ENCODE measurements at places on chromosomes 2 and 18.

GRCh38 chr2:181394741-181395437, 62.3 kb upstream of the ITGA4 start:
- no peak for DNase-seq

GRCh38 chr2:174331595-174332216, 3.0 kb upstream of the SP9 start:
- no peak for DNase-seq

GRCh38 chr2:98269274-98269673, 77.0 kb upstream of the CNGA3 start:
- no peak for DNase-seq

DNA sequence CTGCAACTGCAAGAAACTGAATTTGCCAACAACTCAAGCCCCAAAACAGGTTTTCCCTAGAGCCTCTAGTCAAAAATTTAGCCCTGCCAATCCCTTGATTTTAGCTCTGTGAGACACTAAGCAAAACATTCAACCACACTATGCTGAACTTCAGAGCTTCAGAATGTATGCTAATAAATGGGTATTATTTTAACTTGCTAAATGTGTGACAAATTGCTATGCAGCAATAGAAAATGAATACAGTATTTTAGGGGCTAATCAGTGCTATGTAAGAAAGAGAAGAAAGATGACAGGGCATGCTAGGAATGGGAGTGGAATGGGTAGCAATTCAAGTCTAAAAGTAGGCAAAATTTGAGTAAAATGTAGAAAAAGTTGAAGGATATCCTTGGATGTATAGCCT, 223.9 kb upstream of the NOL4 start:
- DNase-seq = no peak

DNA sequence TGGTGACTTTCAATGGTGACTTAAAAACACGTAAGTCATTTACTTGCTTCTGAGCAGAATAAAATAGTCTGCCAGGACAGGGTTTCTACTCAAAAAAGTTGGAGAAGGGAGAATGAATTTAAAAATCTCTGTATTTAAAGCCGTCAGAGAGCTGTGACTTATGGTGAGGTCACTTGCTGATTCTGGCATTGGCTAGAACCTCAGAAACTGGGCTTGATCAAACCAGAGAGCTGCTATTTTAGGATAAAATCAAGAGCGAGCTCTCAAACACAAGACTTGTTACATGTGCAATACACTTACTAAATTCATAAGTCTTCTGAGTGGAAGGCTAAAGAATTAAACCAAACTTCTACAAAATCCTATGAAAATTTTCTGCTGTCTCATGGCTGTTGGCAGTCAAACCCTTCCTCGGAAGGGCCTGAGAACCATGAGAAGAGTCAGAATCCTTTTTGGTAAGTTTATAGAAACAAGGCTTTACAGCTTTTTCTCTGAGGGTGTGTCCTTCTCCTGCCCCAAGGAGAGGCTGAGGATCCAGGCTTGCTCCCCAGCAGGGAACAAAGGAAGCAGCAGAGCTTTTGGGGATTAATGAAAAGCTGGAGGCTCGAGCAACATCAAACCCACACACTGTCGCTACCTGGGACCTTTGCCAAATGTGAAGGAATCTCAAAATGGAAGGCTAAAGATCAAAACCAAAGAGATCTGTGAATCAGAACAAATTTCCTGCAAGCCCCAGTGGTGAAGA, 816.4 kb downstream of the SOCS6 start:
- no peak for DNase-seq

- DNase-seq = no peak
Measured at GRCh38 chr2:69554981-69555380, 88.6 kb downstream of the AAK1 start.

GRCh38 chr2:24816404-24816803, 23.2 kb downstream of the CENPO start:
- DNase-seq = no peak

- no peak for DNase-seq
Measured at GRCh38 chr2:160816916-160817499, 323.4 kb upstream of the RBMS1 start.

DNA sequence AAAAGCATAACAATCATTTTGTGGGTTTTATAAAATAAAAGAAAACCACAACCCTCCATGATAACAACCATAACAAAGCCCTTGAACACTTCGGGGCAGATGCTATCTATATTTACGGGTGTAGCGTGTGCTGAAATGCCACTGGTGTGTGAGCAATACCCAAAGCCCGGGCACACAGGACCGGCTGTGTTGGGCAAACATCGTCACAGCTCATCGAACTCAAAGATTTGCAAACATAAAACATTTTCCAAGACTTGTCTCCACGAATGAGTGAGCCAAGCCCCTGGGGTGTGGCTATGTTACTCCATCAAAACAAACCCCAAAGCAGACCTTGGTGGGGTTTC, 290.2 kb downstream of the LPIN1 start:
- DNase-seq = no peak

- peak; percentile 4 for DNase-seq
Measured at GRCh38 chr2:196798980-196799379, 503 bp downstream of the GTF3C3 start.

DNA sequence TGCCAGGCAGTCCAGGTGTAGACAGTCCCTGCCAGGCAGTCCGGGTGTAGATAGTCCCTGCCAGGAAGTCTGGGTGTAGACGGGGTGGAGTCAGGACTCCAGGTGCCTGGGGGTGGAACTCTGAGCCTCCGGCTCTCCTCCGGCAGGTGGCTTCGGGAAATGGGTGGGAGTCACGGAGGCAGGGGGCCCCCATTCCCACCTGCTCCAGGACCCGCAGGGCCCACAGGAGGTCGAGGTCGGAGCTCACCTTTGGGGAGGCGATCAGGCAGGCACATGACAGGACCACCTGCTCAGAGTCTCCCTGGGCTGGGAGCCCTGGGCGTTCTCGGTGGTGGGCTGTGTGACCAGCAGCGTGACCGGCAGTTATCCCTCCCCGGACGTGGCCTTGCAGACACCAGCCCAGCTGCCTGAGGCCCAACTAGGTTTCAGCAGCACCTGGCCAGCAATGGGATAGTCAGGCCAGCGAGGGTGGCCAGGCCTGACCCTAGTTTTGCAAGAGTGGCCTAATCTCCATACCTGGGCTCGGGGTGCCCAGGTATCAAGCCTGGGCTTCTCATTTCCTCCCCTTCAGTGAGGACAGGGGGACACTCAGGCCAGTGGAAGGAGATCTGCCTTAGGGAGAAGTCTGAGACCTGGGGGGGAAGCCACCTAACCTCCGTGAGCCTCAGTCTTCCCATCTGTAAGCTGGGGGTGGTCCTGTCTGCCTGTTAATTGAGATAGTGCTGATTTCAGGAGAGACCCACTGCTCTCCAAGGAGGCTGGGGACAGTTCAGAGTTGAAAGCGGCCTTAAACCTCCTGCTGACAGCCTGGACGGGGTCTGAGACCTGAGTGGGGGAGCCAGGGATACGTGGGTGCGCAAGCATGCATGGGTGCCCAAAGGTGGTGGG, 13.2 kb downstream of the GPC1 start:
- no peak for DNase-seq

DNA sequence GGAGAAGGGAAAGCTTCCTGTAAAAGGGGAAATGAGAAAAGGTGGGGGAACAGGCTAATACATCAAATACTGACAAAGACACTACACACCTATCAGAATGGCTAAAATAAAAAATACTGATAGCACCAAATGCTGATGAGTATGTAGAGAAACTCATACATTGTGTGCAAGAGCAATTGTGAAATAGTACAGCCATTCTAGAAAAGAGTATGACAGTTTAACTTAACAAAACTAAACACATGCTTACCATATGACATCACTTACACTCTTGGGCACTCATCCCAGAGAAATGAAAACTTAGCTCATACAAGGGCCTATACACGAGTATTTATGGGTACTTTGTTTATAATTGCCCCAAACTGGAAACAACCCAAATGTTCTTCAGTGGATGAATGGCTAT, 53.4 kb downstream of the ZNF638 start:
- no peak for DNase-seq

- no peak for DNase-seq
Measured at GRCh38 chr2:163185160-163185559, 346.6 kb upstream of the KCNH7 start.

DNA sequence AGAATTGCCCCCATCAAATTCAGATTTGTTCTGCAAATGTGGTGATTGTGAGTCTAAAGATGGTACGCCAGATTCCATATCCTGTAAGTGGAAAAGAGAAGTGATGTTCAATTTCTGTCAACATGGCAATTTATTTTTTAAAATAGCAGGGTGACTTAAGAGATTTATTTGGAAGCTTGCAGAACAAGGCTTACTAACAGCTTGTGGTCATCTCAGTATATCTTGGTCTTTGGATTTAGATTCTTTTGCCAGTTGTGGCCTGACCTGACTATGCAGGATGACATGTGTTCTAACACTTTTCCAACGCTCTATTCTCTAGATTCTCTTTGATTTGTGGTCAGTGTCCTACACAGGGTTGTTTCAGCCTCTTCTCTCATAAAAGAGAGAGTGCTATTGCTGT, 74.4 kb downstream of the MAP3K20 start:
- no peak for DNase-seq

DNA sequence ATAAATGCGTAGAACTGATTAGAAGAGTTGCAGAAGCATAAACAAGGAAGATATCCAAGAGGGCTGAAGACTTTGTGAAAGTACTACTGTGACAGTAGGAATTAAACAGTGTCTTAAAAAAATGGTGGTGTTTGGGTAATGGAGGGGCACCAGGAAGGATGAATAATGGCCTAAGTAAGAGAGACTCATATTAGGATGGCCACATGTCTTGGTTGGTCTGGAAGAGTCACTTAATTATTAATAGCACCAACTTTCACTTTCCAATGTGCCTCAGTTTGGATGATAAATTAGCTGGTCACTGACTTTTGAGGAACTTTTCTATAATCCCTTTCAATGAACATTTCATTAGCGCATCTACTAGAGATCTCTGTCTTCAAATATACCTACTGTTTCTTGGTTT, 372.2 kb downstream of the NYAP2 start:
- no peak for DNase-seq

GRCh38 chr18:55317324-55317723, 270.7 kb downstream of the TCF4 start:
- DNase-seq = no peak

DNA sequence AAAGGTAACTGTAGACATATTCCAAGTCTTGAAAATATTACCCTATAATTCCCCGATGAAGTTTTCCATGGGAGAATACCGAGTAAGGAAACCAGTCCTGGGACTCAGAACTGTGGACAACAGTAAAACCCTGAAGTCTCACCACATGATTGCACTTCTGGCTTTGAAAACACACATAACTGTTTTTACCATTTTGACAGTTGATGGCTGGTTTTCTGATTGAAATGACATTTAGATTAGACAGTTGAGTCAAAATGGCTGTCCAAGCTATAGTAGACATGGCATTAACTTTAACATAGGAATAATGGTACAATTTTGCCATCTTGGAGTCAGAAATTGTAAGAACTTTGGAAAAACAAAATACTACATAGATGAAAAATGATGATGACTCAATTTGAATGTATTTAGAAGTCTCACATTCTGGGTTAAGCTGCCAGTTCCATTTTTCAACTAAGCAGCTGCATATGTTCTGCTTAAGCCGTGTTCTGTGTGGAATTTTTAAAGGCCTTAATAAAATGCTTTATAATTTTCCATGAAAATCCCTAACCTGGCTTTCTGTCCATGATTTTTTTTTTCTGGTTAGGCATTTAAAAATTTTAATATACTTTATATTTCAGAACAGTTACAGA, 38.3 kb upstream of the WIPF1 start:
- no peak for DNase-seq

- peak; percentile 52 for DNase-seq
Measured at GRCh38 chr2:23436346-23437098, 51.5 kb downstream of the KLHL29 start.

DNA sequence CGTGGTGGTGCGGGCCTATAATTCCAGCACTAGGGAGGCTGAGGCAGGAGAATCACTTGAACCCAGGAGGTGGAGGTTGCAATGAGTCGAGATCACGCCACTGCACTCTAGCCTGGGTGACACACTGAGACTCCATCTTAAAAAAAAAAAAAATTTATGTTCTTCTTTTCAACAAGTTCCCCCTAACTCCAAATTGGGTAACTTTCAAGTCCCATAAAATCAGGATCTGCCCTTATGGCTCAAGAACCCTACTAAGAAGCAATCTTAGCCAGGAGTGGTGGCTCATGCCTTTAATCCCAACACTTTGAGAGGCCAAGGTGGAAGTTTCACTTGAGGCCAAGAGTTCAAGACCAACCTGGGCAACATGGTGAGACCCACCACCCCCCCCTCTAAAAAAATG, 30.3 kb upstream of the TLK1 start:
- no peak for DNase-seq

DNA sequence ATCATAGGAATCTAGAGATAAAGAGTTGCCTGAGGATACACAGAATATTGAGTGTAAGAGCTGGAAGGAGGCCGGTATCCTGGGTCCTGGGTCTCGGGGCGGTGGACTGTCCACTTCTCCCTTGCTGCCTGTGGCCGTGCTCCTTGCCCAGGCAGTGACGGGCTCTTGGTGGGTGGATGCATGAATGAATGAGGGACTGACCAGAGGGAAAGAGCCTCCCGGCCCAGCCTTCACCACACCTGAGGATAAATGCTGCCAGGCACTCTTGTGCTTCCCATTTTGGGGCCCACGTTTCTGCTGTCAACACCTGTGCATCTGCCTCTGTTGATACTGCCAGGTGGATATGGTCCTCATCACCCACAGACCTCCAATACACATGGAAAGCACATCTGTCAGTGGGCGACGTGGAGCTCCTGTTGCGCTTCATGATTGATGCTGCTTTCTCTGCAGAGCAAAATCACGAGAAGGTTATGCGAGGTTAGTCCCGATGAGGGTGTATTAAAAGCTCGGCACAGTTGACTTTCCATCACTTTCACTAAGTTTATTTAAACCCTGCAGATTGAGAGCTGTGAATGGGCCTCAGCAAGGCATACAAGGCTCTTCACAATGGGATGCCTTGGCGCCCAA, 211.4 kb downstream of the LDLRAD4 start:
- DNase-seq = peak; percentile 71

GRCh38 chr2:54059986-54060385, 55.4 kb upstream of the ACYP2 start:
- DNase-seq = no peak

DNA sequence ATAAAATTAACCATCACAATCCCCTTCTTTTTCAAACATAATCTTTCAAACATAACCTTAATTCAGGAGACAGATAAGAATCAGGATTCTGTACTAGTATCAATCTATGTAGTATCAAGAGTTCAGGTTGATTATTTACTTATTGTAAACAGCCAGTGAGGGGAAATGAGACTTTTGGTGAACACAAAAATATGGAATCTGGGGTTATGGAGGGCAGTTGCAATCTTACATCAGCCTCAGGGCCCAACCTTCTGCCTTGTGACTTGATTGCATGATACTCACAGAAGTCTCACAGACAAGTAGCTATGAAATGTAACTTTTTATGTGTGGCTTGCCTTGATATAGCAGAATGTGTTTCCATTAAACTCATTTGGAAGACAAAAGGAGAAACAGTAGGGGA, 262.7 kb upstream of the THSD7B start:
- DNase-seq = no peak

Data from putamen (tissue), 1 donor.